Stomach (tissue), 19 donors: ENCODE measurements at places on chromosomes 12 and 14. TPM values are rescaled to one million over a fixed set of nuclear protein-coding genes. Genes with fewer than 3 reads are reported as not detected.
A peak's percentile ranks its signal among the peaks of the same experiment; 100 is the strongest.

CDKL1 gene
- polyA plus RNA-seq, result 1.4 TPM

DNA sequence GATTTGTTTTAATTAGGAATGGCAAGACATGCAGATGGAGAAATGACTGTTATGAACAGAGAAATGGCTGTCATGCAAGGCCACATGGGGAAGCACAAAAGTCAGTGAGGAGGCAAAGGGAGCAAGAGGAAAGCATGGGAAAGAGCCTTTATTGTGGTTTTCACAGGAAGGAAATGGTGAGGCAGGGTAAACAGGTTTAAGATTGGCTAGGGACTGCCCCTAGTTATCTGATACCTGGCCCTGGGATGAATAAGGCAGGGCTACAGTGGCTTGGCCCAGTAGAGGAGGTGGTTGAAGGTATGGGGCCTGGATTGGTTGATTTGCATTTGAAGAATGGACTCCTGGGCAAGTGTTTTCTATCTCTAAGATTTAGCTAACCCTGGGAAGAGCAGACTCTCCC lies 168.7 kb upstream of the CNOT2 start:
- no peaks in the 10 kb centered on the region for H3K4me1 ChIP-seq
- no peak for DNase-seq
- H3K4me3 ChIP-seq, result no peak overlapping the region
- no peaks in the 10 kb centered on the region for H3K36me3 ChIP-seq

DNA sequence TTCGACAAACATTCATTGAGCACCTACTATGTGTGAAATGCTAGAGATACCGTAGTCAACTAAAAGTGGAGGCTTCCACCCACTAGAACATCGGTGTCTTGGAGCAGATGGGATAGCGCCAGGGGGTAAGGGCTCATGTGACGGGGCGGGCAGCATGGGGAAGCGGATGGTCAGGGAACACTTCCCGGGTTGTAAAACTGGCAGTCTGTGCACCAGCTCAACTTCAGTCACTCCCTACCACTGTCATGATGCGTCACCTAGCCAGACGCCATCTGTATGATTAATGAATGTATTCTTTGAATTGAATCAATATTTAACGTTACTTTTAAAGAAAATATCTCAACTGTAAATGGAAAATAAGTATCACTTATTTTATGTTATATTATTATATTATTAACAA lies 93.5 kb downstream of the PIWIL1 start:
- no peak for DNase-seq
- H3K27me3 ChIP-seq, result no peaks in the 10 kb centered on the region
- no peaks in the 10 kb centered on the region for H3K36me3 ChIP-seq
- H3K4me3 ChIP-seq, result no peak overlapping the region
- H3K27ac ChIP-seq, result no peak overlapping the region

GRCh38 chr12:85036234-85036707 lies at the start of the genes LRRIQ1 and TSPAN19:
LRRIQ1 (plus strand) TSS chr12:85036351; CDS start chr12:85038177, 1,826 bp downstream.
TSPAN19 (minus strand) TSS chr12:85036277; CDS start chr12:85029946, 6,331 bp downstream.
- no peaks in the 10 kb centered on the region for H3K36me3 ChIP-seq
- H3K4me1 ChIP-seq, result peaks cover 11% of the 10 kb centered on the region
- H3K27ac ChIP-seq, result no peak within 1 kb of the TSS
- no peaks in the 10 kb centered on the region for H3K27me3 ChIP-seq
- H3K4me3 ChIP-seq, result peak within 1 kb of the TSS; percentile 52

- no peaks in the 10 kb centered on the region for H3K4me1 ChIP-seq
- no peak for DNase-seq
- no peaks in the 10 kb centered on the region for H3K36me3 ChIP-seq
- H3K4me3 ChIP-seq, result no peak overlapping the region
Measured at GRCh38 chr14:97874394-97874793, 1077.2 kb downstream of the VRK1 start.
